ENCODE measurements at places on chromosomes 2 and 18. TPM values are rescaled to one million over a fixed set of nuclear protein-coding genes. Genes with fewer than 3 reads are reported as not detected.
A peak's percentile ranks its signal among the peaks of the same experiment; 100 is the strongest.

- no peak overlapping the region for H3K4me3 ChIP-seq
- no peak overlapping the region for H3K27ac ChIP-seq
- H3K36me3 ChIP-seq: no peaks in the 10 kb centered on the region
Measured at GRCh38 chr2:20415511-20415918, 31.4 kb upstream of the RHOB start.

- H3K27me3 ChIP-seq: no peaks in the 10 kb centered on the region
- H3K4me3 ChIP-seq: no peak overlapping the region
- no peak overlapping the region for H3K27ac ChIP-seq
Measured at GRCh38 chr2:98921062-98921461, 15.0 kb downstream of the CRACDL start.

- peak overlapping the region; percentile 13 for H3K27ac ChIP-seq
- H3K4me3 ChIP-seq: no peak overlapping the region
- peak; percentile 53 for DNase-seq
- peaks cover 41% of the 10 kb centered on the region for H3K4me1 ChIP-seq
- peaks cover 4% of the 10 kb centered on the region for H3K36me3 ChIP-seq
Measured at GRCh38 chr2:26772064-26773001, 8.2 kb downstream of the SLC35F6 start.

DNA sequence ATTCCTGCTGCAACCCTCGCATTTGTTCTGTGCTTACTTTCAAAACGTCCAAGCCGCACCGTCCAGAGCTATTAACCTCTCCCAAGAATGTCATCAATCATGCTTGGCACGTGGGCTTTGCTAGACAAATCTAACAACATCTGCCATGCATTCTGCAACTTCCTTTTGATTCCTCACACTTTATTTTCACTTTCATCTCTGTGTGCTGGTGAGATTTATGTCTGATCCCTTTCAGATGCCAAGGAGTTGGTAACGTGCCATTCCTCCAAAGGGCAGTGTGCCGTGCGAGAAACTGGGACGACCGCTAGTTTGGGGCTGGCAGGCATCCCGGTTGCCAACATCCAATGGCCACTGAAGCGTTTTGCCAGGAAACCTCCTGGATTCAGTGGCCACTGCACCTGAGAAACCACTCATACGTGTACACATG is 230.0 kb upstream of the PARD3B start:
- H3K27ac ChIP-seq: no peak overlapping the region
- H3K4me3 ChIP-seq: no peak overlapping the region
- no peaks in the 10 kb centered on the region for H3K36me3 ChIP-seq
- H3K4me1 ChIP-seq: no peaks in the 10 kb centered on the region
- H3K27me3 ChIP-seq: peaks cover under 1% of the 10 kb centered on the region
- no peak for DNase-seq

Gene SKOR2
- total RNA-seq: not detected

Measured in activated naive CD4-positive, alpha-beta T cell treated with anti-CD3 and anti-CD28 coated beads for 36 hours (primary cell).